ENCODE measurements at places on chromosomes 6 and 20. TPM values are rescaled to one million over a fixed set of nuclear protein-coding genes. Genes with fewer than 3 reads are reported as not detected.

RIPOR3 gene
- total RNA-seq: under 0.01 TPM

FOXF2 gene
- not detected for total RNA-seq

HDAC2 gene
- total RNA-seq: 81.3 TPM

GPX6 gene
- not detected for total RNA-seq

C6orf163 gene
- total RNA-seq: 2.1 TPM

FAM83C gene
- total RNA-seq: not detected

EIF6 gene
- 154 TPM for total RNA-seq

SYCP2 gene
- total RNA-seq: 0.19 TPM

EPPIN gene
- total RNA-seq: not detected

OR2H2 gene
- total RNA-seq: not detected

KHDC1L gene
- total RNA-seq: not detected

MYT1 gene
- total RNA-seq: not detected

Data from endothelial cell of coronary artery (primary cell).